ENCODE measurements at places on chromosomes 16 and 17. TPM values are rescaled to one million over a fixed set of nuclear protein-coding genes. Genes with fewer than 3 reads are reported as not detected.

DNA sequence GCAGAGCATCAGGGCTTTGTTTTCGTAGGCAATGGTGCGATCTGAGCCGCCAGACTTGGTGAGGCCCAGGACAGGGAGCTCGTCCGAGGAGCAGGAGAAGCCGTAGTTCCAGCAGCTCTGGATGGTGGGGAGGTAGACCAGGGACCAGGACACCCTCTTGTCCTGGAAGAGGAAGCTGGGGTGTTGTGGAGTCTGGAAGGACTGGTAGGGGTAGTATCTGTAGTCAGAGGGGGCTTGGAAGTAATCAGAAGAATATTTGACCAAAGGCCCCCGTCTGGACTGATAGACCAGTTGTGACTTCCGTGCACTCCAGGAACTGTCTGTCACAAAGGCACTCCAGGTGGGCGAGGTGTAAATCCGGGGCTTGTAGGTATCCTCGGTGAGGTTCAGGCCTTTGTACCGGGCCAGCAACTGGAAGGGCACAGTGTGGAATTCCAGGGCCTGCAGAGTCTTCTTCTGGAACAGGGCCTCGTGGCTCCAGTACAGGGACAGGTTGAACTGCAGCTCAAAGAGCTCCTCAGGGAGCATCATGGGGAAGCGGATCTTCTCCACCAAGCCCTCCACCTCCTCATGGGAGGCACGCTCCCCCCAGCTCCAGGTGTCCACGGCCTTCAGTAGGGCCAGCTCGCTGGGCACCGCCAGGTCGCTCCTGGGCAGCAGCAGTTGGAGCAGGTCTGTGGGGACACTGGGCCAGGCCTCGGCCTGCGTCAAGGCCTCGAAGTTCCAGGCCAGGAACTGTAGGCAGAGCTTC, 7.8 kb downstream of the LGALS3BP start:
- no peak for DNase-seq

DNA sequence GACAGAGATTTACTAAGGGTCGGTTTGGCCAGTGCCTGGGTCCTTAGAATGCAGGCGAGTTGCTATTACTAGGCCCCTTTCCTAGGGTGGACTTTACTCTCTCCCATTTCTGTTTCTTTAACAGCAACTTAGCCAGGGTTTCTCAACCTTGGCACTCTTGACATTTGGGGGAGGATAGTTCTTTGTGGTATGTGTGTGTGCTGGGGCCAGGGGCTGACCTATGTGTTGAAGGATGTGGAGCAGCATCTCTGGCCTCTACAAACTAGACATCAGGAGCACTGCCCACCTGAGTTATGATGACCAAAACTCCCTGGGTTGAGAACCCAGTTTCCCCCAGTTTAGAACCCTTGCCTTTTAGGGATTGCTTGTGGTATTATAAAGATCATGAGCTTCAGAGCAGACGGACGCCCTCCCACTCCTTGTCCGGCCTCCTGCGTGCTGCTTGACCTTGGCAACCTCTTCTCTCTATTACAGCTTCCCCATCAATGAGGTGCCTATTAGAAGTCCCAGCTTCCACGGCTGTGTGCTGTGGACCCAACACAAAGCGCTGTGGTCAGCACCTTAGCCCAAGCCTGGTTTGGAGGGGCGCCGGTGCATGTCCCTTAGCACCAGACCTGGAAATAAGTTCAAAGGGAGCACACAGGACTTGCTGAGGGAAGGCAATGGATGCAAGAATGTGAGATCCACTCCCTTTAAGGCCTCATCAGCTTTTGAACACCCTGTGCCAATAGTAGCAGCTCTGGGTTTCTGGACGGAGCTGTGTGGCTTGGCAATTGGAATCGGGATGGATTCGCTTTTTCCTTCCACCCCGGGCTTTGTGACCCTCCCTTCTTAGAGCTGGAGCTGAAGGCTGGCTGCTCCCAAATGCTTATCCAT, 239.2 kb upstream of the MAF start:
- no peak for DNase-seq

DNA sequence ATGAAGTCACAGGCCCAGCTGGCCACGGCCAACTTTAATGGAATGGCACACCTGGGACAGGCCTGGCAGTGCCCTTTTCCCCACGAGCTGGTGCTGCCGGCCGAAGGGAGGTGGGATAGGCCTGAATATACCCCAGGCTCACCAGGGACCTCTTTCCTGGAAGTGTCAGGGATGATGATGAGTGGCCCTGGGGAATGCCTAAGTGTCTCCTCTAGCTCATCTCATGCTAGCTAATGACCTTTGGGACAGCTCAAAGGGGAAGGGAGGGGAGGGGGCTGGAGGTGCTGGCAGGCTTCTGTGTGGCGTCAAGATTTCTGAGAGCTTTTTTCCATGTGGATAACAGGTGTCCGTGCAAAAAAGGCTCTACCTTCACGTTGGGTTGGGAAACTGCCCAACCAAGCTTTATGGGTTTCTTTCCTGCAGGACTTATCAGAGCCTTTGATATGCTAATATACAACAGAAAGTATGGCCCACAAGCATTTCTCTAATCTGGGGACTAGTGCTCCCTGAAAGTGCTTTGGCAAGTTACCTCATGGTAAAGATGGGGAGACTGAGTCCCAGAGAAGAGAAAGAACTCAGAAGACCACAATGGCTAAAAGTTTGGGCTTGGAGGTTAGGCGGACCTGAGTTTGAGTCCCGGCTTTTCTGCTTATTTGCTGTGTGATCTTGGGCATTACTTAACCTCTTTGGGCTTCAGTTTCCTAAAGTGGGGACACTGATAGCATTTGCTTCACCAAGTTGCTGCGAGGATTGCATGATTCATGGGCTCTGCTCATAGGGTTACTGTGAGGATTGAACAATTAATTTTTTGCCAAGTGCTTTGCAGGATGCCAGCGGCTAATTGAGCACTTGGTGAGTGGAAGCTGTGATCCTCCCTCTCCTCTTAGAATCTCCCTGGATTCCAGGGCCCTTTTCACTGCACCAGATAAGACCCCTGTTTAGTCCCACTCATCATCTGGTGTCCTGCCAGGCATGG, 14.0 kb downstream of the ADGRG1 start:
- DNase-seq, result no peak

The CLEC18B gene
- not detected for total RNA-seq

- no peak for DNase-seq
These were observed 3.0 kb downstream of the EME1 start for GRCh38 chr17:50375858-50376538.

- no peak for DNase-seq
These were observed 30.8 kb downstream of the NDEL1 start for GRCh38 chr17:8466456-8466855.

- no peak for DNase-seq
These were observed 342.7 kb upstream of the TNRC6C start for GRCh38 chr17:77615703-77616253.

The SALL1 gene
- total RNA-seq, result 2.3 TPM

The MBTD1 gene
- total RNA-seq, result 15.6 TPM

- DNase-seq, result no peak
These were observed 383.3 kb upstream of the ASIC2 start for GRCh38 chr17:33676444-33676843.

- no peak for DNase-seq
These were observed 30.7 kb downstream of the SPOP start for GRCh38 chr17:49647256-49647585.

GRCh38 chr17:75498726-75499213, 16.6 kb downstream of the CASKIN2 start:
- DNase-seq, result no peak

The KRTAP4-9 gene
- not detected for total RNA-seq

DNA sequence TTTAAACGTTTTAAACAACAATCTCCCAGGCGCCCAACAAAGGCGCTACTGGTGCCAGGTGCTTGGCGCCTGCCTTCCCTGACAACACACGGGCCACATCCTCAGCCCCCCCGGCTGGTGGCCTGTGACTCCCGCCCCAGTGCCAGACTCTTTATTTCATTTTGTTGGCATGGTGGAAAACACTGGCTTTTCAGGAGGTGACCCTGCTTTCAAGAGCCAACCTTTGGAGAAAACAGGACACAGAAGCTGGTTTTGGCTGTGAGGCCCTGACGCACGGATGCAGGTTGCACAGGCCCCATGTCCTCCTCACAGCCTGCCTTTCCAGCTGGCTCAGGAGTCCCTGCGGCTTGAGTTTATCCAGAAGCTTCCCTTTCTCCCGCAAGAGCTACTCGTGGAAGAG, 100.0 kb downstream of the METRNL start:
- DNase-seq, result no peak

DNA sequence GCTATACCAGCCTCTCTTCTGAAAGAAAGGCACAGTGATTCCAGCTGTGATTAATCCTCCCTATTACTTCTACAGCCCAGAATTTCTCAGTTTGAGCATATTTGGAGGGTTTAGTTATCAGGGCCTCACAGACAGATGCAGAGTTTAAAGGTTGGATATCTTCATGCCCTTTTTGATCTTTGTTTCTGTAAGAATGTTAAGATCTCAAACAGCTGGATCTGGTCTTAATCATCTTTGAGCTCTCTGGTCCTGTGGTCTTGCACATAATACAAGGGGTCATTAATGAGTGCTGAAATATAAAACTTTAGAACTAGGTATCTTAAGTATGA, 9.1 kb upstream of the ARL2BP start:
- no peak for DNase-seq

- DNase-seq, result no peak
These were observed 717.8 kb downstream of the KCNJ18 start for GRCh38 chr17:22410136-22410535.

- peak; percentile 25 for DNase-seq
These were observed 236.4 kb upstream of the AXIN2 start for GRCh38 chr17:65797809-65798208.

- DNase-seq, result no peak
These were observed 285.4 kb upstream of the PMFBP1 start for GRCh38 chr16:72457243-72457940.

The FBF1 gene
- 10.3 TPM for total RNA-seq

DNA sequence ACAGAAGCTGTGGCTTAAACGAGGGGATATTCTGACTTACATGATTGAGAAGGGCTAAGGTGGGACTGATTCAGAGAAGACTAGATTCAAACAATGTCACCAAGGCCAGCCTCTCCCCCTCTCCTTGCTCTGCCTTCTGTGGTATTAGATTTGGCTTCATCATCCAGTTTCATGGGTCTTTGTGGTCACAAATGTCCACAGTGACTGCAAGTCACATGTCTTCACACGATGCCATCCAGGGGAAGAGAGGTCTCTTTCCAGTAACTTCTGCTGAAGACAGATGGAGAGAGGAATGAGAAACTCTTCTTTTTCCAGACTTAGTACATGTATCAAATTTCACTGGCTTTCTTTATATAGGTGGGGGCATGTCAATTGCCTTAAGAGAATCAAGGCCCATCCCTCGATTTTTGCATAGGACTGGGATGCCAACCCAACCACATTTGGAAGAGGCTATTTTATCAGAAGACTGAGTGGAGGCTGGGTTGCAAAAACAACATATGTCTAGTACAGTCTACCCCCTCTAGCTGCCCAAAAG, 57.3 kb upstream of the HNF1B start:
- DNase-seq, result no peak

DNA sequence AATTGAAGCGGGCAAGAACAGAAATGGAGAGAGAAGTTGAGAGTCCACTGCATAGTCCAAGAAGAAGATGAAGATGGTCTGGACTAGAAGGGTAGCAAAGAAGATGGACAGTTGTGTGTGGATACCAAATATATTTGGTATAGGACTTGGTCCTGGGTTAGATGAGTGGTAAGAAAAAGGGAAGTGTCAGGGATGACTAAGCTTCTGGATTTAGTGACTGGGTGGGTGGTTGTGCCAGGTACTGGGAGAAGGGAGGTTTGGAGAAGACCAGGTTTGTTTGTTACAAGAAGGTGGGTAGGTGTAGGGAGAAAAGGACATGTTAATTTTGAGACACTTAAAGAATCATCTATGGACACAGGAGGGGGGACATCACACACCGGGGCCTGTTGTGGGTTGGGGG, 5.4 kb downstream of the VMP1 start:
- no peak for DNase-seq

- no peak for DNase-seq
These were observed 382.0 kb downstream of the GRIN2A start for GRCh38 chr16:9800186-9800738.

DNA sequence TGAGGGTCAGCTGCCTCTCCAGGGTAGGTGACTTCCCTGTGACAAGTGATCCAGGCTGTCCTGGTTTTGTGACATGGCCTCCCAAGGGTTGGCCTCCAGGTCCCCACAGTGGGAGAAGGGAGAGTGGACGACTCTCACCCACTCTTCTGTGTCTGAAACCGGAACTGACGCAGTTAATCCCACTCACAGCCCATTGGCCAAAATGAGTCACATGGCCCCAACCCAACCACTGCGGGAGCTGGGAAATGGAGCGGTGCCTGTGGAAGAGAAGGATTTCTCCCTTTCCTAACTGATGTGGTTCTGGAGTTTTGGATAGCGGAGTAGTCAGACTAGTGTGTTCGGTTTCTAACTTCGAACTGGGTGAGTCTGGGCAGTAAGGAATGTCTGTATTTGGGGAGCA, 79.4 kb downstream of the ABCC6 start:
- no peak for DNase-seq

GRCh38 chr16:79639576-79640311, 39.2 kb upstream of the MAF start:
- DNase-seq, result no peak

The TP53TG3C gene
- total RNA-seq, result not detected

DNA sequence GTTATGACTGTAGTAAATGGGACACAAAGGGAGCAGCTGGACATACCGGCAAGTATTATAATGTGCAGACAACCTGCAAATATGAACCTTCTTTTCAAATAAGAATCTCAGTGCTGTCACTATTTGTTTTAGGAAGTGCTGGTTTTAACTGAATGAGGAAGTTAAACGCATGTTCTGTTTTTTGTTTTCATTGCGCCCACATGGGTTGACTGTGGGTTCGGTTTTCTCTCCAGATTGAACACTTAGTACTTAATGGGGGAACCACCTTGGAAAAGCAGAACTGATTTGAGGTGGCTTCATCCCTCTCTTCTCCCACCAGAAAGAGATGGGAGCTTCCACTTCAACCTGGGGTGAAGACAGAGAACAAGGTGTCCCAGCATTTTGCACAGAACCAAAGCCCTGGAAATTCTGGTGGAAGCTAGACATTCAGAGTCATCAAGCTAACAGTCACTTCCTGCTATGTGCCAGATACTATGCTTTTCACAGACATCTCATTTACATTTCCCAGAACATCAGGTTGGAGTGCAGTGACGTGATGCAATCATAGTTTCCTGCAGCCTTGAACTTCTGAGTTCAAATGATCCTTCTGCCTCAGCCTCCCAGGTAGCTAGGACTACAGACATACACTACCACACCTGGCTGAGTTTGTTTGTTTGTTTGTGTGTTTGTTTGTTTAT, 149.8 kb downstream of the CDH13 start:
- no peak for DNase-seq

GRCh38 chr17:68794636-68795434, 160.4 kb downstream of the ABCA8 start:
- peak; percentile 3 for DNase-seq

DNA sequence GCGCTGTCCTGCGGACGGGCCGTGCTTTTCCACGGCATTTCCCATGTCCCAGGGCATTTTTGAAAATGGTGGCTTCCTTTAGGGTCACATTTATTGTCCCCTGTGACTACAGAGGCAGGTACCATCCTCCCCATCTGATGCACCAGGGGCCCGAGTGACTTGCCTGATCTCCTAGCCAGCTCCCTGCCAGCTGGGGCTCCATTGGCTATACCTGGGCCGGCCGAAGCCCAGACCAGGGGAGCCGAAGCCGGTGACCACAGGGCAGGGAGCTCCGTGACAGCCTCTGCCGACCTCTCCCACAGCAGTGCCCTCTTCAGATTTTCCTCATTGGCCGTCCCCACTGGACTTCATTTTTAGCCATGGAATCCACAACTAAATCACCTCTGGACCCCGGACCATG, 170.6 kb downstream of the RBFOX3 start:
- no peak for DNase-seq

- peak; percentile 73 for DNase-seq
These were observed 825 bp downstream of the BLMH start for GRCh38 chr17:30290696-30291542.

- no peak for DNase-seq
These were observed 8.6 kb upstream of the ACSF3 start for GRCh38 chr16:89084814-89085612.

The HOXB7 gene
- total RNA-seq, result 18.8 TPM

Measured in SJCRH30 (cell line).